ENCODE measurements at places on chromosomes 3 and 15.
A peak's percentile ranks its signal among the peaks of the same experiment; 100 is the strongest.

- peak; percentile 72 for DNase-seq
Observed at GRCh38 chr3:63613561-63613960, 38.9 kb upstream of the SNTN start.

DNA sequence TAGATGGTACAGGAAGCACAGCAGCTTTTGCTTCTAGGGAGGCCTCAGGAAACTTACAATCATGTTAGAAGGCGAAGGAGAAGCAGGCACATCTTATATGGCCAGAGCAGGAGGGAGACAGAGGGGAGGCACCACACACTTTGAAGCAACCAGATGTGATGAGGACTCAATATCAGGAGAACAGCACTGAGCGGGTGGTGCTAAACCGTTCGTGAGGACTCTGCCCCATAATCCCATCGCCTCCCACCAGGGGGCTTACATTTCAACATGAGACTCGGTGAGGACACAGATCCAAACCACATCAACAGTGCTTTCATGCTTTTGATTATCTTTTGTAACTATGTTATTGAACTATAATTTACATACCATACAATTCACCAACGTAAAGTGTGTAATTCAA, 7.6 kb upstream of the TMEM44 start:
- DNase-seq, result peak; percentile 23

DNA sequence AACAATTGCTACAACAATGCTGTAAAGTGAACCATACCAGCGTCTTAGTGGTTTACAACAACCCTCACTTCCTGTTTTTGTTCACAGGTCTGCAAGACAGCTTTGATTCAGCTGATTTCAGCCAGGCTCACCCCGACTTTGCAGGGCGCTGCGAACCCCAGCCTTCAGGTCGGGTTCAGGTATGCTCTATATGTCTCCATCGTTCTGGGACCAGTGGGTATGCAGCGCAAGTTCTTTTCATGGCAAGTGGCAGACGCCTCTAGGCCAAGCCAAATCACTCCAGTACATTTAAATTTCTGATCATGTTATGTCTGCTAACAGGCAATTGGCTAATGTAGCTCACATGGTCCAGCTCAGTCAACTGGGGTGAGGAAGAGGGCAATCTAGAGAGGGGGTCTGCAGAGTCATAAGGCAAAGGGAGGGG, 52.4 kb upstream of the RGMA start:
- DNase-seq, result no peak

DNA sequence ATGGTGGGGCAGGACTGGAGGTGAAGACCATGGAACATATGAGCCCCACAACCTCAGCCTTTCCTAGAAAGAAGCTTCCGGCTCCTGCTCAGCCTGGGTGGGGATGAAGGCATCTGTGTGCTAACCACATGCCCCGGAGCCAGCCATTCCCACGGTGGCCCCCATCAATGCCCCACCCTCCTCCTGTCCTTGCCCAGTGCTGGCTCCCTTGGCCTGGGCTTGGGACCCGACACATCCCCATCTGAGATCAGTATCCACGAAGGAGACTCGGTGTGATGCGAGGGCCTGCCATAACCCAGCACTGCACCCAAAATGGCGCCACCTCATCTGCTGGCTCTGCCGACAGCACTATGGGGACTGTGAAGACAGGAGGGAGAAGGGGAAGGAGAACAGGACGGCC, 16.5 kb upstream of the PLXND1 start:
- DNase-seq, result no peak

DNA sequence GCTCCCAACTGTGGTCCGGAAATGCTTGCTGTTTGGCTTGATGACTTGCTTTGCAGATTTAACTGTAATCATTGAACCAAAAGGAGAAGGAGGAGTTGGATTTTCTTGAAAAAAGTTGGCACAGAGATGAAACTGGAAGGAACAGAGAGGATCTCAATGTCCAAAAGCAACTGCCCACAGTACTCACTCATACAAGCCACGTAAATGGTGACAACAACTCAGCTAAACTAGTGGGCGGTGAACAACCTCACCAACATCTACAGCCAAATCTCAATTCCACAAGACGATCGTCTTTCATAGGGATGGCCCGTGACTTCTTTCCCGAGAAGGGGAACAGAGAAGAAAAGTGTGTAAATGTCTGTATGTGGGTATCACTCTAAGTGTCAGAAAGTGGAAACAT, 48.1 kb downstream of the MYO5C start:
- no peak for DNase-seq

- peak; percentile 29 for DNase-seq
Observed at GRCh38 chr3:10964537-10965167, 27.9 kb upstream of the SLC6A1 start.

GRCh38 chr3:135807879-135808278, 157.6 kb upstream of the PPP2R3A start:
- no peak for DNase-seq

DNA sequence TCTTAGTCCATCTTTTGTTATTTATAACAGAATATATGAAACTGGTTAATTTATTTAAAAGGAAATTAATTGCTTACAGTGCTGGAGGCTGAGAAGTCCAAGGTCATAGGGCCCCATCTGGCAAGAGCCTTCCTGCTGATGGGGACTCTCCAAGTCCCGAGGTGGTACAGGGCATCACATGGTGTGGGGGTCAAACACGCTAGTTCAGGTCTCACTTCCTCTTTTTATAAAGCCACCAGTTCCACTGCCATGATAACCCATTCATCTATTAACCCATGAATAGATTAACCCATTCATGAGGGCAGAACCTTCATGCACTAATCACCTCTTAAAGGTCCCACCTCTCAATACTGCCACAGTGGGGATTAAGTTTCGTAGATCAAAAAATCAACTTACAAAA, 659.3 kb downstream of the NAALADL2 start:
- no peak for DNase-seq

GRCh38 chr15:98083203-98083910, 122.9 kb downstream of the ARRDC4 start:
- DNase-seq, result no peak

- no peak for DNase-seq
Observed at GRCh38 chr3:82085356-82085755, 323.9 kb upstream of the GBE1 start.
